Esophagus squamous epithelium (tissue), 5 donors: ENCODE measurements at places on chromosomes 2 and 18. TPM values are rescaled to one million over a fixed set of nuclear protein-coding genes. Genes with fewer than 3 reads are reported as not detected.

DNA sequence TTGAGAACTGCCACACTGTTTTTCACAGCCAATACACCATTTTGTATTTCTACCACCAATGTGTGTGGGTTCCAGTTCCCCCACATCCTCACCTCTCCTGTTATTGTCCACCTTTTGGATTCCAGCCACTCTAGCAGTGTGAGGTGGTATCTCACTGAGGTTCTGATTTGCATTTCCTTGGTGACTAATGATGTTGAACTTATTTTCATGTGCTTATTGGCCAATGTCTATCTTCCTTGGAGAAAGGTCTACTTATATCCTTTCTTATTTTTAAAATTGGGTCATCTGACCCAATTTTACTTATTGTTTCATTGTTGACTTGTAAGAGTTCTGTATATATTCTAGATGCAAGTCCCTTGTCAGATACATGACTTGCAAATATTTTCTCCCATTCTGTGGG is 9.1 kb upstream of the HPCAL1 start:
- no peak for DNase-seq

DNAH7 gene
- total RNA-seq: 0.38 TPM

DNA sequence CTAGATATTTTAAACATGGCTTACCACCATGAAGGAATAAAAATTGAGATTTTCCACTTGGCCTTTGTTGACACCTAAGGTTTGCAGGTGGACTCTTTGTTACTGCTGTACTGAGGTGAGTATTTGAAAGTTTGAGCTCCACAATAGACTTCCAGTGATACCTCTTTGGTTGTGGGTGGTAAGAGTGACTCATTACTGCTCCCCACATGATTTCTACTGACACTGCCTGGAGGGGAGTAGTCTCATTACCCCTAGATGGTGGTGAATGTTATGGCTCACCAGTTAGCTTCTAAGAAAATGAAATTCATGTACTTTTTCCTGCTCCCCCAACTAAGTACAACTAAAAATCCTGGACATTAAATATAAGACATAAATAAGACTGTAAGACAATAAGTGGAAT is 1183.1 kb upstream of the TMEFF2 start:
- no peak for DNase-seq

DNA sequence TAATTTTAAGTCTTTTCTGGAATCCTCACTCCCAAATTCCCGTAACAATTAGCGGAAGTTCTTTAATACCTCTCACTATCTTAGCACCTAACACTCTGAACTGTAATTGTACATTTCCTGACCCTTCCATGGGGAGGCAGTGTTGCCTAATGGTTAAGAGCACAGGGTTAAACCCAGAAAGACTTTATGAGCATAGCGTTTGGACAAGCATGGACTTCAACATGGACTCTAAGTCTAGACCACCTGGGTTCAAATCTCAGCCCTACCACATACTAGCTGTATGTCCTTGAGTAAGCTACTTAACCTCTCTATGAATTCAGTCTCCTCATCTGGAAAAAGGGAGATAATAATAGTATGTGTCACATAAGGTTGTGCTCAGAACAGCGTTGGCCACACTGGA is 13.0 kb downstream of the ANTXR1 start:
- no peak for DNase-seq

DNA sequence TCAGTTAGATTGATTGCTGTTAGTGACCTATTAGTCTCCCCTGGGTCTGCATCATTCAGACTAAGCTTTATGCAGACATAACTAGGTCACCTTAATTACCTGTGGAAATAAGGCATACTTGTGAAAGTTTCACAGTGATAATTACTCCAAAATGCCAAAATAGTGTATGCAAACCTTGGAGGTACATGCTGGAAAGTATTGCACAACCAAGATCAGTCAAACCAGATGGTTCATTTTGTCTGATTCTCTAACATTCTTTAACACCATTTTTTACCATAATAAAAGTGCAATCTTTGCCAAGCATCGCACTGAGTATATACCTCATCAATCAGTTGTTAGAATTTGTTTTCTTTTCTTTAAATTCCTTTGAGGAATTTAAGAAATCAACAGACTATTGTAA is 186.3 kb upstream of the TMEFF2 start:
- no peak for DNase-seq

ST8SIA3 gene
- total RNA-seq: not detected

DNA sequence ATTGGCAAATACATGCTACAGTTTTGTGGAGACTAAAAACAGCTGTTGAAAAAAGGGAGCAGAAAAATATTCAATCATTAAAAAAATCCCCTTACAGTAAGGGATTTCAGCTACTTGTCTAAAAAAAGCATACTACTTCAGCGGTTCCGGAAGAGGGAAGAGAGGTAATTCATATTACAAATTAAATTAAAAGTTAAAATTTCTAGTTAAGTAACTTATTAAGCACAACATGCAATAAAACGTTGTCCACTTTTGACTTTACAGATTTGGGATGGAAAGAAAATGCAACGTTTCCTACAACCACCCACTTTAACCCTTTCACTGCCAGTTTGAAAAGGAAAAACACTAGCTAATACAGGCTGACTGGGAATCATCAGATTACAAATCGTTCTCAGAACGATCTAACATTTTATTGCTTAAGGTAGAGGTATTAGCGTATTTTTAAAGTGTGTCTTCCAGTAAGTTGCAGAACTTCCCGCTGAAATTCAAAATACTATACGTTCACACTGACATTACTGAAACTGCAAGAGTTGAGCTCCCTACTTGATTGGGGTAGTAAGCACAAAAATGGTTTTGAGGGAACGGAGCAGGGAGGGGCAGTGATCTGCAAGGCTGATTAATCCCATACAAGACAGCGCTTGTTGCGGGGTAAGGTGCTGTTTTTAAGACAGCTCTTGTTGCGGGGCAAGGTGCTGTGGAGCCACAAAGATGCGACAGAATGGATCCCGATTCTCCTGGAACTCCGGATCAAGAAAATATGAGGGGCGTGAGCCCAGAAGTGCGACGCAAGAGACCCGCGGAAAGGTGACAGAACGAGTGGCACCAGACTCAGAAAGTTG is 743 bp downstream of the HADHA start:
- no peak for DNase-seq

DNA sequence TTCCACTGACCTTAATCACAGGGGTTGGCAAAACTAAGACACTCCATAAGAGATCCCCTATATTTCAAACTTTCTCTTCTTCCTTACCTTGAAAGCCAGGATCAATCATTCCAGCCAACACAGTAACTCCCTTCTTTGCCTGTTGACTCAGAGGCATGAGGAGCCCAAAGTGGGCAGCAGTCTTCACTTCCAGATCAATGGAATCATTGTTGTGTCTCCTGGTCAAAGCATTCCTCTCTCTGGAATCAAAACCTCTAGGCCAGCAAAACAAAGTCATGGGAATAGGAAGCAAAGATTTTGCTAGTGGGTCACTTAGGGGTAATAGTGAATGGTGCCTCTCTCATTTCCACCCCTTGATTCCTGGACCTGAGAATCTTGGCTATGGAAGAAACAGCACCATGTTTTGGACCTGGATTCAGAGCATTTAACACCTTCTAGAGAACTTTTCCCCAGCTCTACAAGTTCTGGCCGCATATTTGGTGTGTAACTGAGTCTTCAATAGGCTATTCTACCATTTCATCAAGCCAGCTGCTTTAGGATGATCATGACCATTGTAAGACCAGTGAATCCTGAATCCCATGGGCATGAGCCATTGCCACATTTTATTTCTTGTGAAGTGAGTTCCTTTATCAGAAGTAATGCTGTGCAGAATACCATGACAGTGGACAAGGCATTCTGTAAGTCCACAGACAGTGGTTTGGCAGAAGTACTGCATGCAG is 65.7 kb upstream of the SERPINE2 start:
- DNase-seq: no peak

NT5C1B gene
- total RNA-seq: not detected

DNA sequence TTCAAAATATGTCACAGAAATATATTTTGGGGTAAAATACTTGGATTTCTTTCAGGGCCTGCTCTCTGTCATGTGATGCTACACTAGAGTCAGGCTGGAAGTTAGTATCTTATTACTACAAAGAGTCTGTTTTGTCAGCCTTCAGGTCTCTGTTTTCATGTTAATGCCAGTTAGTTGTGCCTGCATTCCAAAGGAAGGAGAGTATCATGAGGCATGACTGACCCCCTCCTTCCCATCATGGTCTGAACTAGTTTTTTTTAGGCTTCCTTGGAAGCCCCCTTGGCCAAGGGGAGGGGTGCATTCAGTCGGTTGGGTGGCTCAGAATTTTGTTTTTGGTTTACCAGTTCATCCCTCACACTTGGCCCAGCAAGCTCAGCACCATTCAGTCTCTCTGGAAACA is 318.0 kb downstream of the ALK start:
- no peak for DNase-seq

OTOS gene
- not detected for total RNA-seq

- no peak for DNase-seq
Observed at GRCh38 chr18:6219116-6219717, 195.5 kb downstream of the L3MBTL4 start.

UGT1A6 gene
- 30.8 TPM for total RNA-seq

- no peak for DNase-seq
Observed at GRCh38 chr2:96344011-96344410, 8.4 kb downstream of the NCAPH start.

SERPINB13 gene
- 228 TPM for total RNA-seq

VSNL1 gene
- total RNA-seq: 39.1 TPM

DNA sequence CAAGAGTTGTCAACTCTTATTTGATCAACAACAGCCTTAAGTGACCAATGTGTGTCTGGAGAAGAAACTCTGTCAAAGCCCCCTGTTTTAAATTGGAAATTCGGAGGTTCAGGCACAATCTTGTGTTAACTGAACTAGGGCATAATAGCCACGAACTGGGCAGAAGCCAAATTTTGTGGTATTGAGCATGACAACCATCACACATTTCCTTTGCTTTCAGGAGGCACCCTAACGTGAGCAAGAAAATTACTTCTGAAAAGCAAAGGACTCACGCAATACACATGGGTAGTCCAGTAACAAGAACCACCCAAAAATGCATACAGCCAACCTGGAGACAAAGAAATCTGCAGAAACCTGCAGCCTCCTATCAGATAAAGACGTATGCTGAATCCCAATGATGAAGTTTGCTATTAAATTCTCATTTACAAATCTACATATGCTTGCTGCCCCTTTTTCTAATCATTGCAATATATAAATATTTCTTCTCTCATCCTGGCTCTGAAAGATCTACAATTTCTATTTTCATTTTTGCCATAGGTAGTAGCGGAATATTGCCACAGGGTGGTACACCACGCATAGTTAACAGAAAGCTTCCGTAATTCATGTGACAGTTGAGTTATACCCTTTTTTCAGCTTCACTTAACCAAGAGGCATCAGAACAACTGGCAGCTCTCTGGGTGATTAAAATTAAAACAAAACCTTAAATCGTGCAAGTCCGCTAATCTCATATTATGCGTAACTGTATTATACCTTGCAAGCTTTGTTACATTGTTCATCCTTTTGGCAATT is 495.8 kb downstream of the NRXN1 start:
- no peak for DNase-seq

GRCh38 chr2:55093381-55093780 is 43.1 kb upstream of the RTN4 start:
- no peak for DNase-seq

DNA sequence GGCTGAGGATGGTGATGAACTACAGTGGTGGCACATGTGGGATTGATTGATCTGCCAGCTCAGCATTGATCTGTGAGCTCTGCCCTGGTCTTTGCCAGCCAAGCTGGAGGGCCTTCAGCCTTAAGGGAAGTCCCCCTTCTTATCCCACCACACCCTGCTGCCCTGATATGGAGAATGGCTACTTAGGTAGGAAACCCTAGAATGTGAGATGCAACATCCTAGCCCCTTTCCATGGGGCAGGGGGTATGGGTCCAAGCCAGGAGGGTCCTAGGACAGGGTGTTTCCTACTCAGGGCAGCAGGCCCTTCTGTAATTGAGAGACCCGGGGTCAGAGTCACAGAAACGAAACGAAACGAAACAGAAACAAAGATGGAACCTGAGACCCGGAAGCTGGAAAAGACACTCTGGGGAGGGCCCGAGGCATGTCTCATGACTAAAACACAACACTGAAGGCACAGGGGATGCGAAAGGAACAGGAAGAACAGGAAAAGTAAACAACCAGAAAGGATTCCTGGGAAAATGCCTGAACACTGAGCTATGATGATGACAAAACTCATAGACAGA is 16.9 kb upstream of the SULT1C2 start:
- no peak for DNase-seq

VAMP8 gene
- 91.0 TPM for total RNA-seq

DNA sequence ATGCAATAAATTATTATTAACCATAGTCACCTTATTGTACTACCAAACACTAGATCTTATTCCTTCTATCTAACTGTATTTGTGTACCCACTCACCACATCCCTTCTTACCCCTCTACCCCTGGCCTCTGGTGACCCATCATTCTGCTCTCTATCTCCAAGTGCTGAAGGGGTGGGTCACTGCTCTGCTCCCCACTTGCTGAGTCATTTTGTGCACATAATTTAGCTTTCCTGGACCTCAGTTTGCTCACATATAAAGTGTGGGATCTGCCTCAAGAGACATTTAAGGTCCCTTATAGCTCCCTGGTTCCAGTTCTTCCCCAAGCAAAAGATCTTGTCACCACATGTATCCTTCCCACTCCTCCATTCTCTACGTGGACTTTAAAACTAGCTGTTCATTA is 169.4 kb downstream of the ZNF385B start:
- DNase-seq: no peak

UGT1A1 gene
- total RNA-seq: 3.8 TPM

SNORC gene
- total RNA-seq: 0.83 TPM

DNA sequence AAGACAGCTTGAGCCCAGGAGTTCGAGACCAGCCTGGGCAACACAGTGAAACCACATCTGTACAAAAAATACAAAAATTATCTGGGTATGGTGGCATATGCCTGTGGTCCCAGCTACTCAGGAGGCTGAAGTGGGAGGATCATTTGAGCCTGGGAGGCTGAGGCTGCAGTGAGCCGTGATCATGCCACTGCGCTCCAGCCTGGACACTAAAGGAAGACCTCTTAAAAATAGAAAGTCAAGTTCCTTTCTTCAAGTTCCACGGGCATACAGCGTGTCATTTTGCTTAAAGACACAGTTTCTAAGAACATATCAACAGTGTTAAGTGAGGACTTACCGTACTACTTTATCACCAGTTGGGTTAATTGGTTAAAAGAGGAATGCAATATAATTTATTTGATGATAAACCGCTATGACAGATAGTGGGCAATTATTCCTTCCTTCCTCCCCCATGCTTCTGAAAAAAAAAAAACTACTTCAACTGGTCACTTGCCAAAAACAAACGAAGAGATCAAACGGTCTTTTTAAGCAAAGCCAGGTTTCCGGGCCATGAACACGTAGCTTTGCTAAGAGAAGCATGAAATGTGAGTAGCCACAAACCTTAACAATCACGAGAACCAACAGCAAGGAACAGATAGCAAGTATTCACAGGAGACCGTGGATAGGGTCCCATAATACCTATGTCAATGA is 21.4 kb downstream of the AP1S3 start:
- DNase-seq: no peak

GRCh38 chr2:188695953-188696352 is 278.2 kb upstream of the COL3A1 start:
- DNase-seq: no peak

DNA sequence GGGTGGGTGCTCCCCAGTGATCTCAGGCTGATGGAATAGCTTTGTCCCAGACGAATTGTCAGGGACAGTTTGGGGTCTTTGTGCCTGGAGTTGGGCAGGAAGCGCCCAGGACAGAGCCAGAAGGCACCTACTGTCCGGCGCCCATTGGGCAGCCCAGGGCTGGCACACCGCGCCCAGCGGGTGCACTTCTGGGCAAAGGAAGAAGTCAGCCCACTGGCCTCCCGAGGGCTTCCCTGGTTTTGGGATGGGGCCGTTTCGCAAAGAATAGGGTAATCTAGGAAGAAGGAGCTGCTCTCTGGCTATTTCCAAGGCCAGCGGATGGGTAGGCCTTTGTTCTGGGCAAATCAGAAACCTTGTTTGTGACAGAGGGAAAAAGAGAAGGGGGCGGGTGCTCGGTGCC is 3.5 kb upstream of the SIX2 start:
- no peak for DNase-seq
